ENCODE measurements at places on chromosomes 7 and 10.

- DNase-seq, result peak; percentile 26
These were observed 95.8 kb downstream of the CHST15 start for GRCh38 chr10:123997486-123998196.

GRCh38 chr10:119416855-119417254 lies 125.7 kb downstream of the RGS10 start:
- no peak for DNase-seq

DNA sequence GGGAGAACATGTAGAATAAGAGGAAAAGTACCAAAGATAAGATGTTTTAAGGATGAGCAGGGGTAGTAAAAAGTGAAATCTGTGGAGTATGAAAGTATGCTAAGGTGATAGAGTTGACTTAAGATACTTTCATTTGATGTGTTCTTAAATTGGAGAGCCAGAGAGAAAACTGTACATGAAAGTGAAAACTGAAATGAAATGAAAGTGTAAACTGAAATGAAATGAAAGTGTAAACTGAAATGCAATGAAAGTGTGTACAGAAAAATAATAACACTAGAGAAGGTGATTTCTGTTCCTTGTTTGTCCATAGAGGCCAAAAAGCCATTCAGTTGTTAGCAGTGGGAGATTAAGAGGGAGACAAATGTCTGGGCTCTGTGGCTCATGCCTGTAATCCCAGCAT lies 17.5 kb downstream of the AHR start:
- DNase-seq, result no peak

DNA sequence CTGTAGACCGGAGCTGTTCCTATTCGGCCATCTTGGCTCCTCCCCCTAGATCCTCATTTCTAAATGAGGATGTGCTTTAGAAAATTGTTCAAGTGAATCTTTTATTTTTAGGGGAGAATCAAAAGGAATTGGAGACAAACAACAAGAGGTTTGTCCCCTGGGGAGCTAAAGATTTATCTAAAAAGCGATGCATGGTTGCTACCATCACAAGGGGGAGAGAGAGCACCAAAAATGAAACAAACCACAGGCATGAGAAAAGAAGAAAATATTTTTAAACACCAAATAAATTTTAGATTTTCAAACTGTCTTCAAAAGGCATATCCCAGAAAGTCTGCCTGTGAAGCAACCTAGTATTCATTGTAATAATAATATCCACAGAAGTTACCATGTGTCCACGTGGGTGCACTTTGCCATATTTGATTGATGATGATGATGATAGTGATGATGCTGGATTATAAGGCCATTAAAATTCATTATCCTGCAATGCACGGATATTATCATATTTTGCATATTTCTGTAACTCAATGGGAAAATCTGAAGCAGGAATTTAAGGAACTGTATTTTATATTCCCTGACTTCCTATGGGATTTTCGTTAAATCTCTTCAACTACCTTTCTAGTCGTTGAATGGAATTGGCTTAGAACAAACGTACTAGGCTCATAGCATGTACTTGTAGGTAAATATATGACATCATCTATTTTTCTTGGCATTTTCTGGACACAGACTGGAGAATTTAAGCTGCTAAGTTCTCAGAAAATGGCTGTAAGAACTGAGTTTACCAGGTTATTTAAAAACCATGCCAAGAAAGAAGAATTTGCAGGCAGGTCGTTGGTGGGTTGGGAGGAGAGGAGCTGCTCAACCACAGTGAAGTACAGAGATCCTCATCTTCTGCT lies 171.6 kb downstream of the WDR37 start:
- DNase-seq, result no peak

DNA sequence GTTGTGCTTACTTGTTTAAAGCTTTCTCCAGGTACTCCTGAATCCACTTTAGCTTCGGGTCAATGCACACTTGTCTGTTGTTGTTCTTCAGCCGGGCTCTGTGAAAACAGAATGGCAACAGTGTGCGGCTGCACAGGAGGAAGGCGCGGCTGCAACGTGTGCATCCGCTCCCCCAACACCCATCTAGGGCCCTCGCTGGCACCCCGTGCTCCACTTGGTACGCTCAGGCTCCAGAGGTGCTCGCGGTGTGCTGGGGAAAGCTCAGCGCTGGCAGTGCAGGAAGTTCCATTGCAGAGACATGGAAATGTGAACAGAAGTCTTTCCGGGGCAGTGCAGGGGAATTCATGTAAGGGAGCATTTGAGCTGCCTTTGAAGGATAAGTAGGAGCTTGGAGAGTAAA lies 6.3 kb downstream of the CXCL12 start:
- no peak for DNase-seq

GRCh38 chr10:65570143-65571010 lies 1355.5 kb upstream of the LRRTM3 start:
- DNase-seq, result no peak

GRCh38 chr7:157690833-157691585 lies 354.2 kb downstream of the DNAJB6 start:
- DNase-seq, result no peak

DNA sequence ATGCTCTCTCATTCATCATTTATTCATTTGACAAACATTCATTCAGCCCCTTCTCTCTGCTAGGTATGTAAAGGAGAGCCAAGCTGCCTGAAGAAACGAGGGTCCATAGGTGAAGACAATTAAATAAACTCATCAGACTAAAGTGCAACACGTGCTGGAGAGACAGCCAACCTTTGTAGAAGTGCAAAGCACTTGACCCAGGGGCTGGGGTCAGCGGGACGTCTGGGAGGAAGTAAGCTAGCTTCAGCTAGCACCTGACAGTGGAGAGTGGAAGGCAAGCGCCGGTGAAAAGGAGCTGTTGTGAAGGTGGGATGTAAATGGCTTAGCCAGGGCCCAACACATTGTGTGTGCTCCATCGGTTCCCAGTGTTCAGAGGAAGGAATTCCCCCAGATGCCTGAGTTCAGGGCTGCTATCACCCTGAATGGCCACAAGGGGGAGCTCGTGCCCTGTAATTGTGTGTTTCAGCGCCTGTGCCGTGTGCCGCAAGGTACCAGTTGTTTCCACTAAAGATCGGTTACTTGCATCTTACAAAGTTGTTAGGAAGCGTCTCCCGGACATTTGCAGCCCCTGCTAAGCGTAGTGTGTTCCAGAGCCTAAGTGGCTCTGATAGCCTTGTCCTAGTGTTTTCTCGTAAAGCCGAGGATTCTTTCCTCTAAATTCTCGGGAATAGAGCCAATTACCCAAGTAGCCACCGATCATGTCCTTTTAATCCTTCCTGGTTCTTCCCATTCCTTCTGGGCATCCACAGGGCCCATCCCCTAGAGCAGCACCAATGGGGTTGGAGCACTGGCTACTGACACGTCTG lies 30.6 kb downstream of the TLX1 start:
- no peak for DNase-seq

DNA sequence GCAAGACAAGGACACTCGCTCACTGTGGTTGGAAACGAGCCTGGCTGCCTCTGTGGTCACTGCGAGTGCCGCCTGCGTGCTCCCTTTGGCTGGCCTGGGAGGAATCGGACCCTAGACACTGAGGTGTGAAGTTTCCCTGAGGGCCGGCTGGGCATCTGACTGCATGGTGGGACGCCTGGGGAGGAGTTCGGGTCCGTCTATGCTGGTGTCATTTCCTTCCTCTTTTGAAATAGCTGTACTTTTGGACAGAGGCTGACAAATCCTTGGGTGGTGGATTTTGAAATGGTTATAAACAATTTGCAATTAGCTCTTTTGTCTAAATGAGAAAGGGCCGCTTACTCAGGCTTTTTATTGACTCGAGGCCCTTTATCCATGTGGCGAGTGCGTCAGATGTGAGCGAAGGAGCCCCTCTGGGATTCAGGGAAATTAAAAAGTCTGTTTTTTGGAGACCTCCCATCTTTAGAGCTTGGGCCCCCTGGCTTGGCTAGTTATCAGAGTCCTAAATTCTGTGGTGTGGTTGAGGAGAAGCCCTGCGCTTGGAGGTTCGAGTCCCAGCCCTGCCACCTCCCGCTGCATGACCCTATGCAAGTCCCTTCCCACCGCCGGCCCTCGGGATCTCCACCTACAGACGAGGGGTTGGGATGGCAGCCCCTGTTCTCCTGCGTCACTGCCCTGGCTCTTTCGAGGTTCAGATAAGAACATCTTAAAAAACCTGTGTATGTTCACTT lies 147.1 kb downstream of the RGS10 start:
- DNase-seq, result no peak

DNA sequence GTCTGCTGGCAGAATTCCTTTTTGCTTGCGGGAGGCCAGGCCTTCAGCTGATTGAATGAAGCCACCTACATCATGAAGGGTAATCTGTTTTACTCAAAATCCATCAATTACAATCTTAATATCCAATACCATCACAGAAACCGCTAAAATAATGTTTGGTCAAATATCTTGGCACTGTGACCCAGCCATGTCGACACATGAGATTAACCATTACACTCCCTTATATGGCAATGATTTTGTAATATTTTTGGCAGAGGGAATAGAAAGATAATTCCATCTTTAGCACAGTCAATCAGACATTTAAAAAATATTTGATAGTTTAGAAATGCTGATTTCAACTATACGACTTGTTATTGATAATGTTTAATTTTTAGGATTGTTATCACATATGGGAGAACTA lies 36.5 kb upstream of the SLC39A12 start:
- no peak for DNase-seq

DNA sequence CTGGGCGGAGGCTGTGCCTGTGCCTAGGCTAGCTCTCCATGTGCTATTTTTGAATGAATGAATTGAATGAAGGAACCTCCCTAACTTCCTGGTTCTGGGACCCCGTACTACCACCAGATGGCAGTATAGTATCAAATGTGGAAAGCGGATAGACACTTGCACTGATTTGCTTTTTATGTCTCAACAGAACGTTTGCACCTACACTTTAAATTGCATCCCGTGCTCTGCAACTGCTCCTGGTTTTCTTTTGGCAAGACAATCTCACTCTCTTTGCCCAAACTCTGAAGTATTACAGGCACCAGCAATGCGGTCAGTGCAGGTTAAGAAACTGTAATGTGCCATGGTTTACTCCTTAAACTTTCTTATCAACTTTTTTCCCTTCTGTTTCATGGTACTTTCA lies 6.5 kb downstream of the FZD8 start:
- DNase-seq, result no peak

Data from esophagus squamous epithelium (tissue), 5 donors.